NT2/D1 (cell line): ENCODE measurements at places on chromosomes 12 and 14.

DNA sequence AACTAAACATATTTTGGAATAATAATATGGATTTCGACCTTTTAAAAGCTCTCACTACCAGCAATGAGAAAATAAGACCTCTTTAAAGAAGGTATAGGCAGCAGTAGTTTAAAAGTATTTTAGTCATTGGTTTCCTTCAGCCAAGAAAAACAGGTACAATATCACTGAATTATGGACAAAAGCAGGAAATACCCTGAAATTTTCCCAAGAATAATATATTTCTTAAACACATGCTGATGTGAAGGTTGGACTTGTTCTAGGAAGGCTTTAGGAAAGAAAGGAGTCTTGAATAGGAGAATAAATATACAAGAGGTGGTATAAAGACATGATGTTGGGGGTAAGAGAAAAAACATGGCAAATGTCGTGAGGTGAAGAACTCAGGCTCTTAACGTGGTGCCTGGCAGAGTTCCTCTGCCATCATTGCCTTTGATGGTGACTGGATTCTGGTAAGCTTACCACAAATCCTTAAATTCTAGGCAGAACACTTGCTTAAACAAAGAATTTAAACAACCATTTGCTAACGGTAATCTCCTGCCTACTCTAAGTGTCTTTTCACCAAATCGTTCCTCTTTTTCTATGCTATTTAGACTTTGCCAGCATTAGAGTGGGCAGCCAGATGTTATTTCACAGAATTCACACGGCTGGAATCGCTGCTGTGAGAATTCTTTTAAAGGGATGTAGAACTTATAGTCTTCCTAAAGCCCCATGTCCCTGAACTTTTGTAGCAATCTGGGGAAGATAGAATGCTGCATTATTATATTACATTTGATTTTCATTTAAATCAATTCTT, 11.9 kb upstream of the NUDT4 start:
- DNase-seq, result no peak

- DNase-seq, result peak; percentile 51
Observed at GRCh38 chr12:113582521-113583218, 111.0 kb upstream of the LHX5 start.

- DNase-seq, result no peak
Observed at GRCh38 chr14:25430808-25431207, 380.9 kb upstream of the STXBP6 start.

DNA sequence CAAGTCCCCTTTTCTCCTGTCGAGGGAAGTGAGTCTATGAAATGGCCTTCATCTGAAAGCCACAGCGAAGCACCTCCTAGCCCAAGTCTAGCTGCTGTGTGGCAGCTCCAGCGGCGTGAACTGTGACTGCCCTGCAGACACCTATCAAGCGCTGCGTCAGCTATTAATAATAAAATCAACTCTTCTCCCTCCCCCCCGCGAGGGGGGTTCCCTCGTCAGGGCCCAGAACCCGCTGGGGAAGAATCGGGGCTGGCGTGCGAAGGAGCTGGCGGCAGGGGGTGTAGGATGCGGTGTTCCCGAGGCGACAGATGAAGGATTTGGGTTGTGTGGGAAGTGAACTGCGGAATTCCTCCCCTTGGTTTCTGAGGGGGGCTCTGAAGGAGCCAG, 662 bp upstream of the ATP2A2 start:
- DNase-seq, result no peak

GRCh38 chr12:106025129-106025528, 113.6 kb downstream of the NUAK1 start:
- DNase-seq, result no peak

DNA sequence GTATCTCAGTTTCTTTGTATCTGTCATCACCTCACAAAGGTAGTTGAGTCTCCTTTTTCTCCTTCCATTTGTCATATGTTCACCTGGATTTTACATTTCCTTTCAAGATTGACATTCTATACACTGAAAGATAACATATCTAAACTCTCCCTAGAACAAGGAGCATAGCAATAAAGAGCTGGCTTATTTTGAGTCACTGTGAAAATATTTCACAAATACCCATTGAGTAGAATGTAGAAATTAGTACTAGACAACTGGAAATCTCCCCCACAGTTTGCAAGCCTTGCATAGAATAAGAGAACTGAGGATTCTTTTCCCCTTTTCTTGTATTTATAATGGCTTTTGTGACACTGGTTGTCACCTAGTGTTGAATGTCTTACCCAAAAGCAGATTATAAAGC, 111.2 kb downstream of the KICS2 start:
- DNase-seq, result no peak

- no peak for DNase-seq
Observed at GRCh38 chr12:125387206-125387605, 322.0 kb downstream of the AACS start.

DNA sequence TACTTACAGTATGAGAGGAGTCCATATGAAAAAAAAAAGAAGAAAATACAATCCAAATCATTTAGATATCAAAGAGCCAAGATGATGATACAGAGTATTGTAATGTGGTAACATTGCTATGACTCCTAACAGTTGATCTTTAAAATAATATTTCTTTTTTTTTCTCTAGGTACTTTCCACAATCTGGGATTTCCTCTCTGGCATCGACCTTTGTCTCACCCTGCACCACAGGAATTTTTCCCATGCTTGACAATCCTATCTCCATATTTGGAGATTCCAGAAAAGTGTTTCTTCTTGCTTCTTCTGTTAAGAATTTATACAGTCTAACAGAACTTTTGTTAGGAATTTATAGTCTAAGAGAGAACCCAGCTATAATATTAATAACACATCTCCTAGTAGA, 184.4 kb downstream of the ITPR2 start:
- DNase-seq, result no peak

- DNase-seq, result peak; percentile 86
Observed at GRCh38 chr12:48618541-48618940, 48.7 kb upstream of the LALBA start.

DNA sequence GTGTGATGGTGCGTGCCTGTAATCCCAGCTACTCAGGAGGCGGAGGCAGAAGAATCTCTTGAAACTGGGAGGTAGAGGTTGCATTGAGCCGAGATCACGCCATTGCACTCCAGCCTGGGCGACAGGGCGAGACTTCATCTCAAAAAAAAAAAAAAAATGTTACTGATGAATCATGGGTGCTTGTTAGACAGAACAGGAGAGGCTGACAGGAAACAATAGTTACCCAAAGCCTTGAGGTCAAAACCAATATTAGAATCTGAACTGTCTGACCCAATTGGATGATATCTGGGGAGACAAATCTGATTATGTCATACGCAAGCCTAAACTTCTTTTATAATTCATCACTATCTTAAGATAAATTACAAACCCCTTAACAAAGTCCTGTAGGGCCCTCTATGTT, 40.7 kb upstream of the KIF21A start:
- DNase-seq, result no peak

DNA sequence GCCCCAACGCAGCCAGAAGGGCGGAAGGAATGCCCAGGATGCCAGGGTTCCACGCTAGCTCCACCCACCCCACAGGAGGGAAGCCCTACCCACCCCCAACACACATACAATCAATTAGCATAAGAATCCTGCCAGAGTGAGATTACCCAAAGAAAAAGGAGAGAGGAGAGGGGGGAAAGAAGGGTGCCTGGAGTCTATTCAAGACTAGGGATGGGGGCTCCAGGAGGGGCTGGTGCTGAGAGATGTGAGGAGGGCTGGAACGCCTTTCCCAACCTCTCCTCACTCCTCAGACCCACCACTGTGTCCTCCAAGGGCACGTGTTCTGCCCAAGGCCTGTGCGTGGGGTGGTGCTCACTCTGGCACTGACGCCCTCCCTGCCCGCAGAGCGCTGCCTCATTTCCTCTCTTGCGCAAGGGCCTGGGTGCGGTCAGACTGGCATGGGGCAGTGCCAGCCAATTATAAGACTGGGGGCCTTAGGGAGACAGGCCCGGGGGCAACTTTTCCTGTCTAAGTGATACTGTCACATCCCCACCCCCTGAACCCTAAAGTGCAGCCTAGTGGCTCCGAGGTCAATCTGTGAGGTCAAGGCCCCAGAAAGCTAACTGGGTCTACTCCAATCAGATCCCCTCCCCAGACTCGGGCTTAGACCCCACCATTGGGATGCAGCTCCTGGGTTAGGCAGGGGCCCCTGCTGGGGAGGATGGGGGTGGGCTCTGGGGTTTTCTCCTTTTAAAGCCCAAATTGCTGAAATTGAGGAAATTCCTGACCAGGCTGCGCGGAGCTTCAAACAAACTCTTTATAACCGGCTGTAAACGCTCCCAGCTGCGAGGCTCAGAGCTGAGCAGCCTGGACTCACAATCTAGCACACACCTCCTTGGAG, 10.2 kb upstream of the ITGB7 start:
- peak; percentile 72 for DNase-seq

DNA sequence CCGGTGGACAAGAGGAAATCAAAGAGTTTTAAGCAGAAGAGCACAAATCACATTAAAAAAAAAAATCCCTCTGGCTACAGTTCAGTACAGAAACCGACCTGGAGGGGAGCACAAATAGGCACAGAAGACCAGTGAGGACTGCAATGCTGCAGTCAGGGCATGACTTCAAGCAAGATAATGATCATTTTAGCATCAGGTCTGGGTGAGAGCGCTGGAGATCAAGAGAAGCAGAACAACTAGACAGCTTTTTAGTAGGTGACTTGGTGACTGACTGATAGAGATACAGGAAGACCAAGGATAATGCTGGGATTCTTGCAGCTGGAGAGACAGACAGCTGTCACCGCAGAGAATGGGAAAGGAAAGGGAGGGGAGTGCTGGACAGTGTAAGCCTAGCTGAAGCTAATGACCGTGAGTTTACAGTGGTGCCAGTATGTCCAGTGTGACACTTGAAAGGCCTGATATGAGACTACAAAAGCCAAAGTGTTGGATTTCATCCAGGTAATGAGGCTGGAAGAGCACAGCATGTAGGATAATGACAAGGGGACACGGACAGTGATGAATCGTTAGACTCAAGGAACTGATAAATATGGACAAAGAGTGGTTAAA, 5.6 kb downstream of the NFYB start:
- DNase-seq, result no peak

GRCh38 chr12:42056130-42056529, 88.5 kb downstream of the GXYLT1 start:
- DNase-seq, result no peak

GRCh38 chr12:76108356-76108755, 23.9 kb upstream of the NAP1L1 start:
- no peak for DNase-seq

DNA sequence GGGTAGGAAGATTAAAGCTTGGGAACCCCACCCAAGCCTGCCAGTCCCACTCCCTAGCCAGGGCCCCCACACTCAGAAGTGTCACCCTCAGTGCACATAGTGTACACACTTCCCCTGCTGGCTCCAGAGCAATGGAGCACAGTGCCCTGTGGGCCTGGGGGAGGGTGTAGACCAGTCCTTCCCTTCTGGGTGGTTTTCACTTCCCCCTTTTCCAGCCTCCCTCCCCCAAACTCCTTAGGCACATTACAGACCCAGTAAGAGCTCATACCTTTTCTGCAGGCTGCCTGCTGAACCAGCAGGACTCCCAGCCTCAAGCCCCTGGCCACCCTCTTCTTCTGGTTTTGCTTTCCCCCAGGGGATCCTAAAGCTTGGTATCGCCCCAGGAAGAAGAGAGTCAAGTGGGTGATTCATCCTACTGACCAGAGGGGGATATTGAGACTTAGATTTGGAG, at the start of gene ZNF385A:
ZNF385A (minus strand) TSS at position 143 of the 451 bp plus-strand sequence. CDS start 219 bp downstream, outside the sequence.
- no peak for DNase-seq

- DNase-seq, result peak; percentile 49
Observed at GRCh38 chr12:96194971-96195844, 1.0 kb downstream of the ELK3 start.

- no peak for DNase-seq
Observed at GRCh38 chr12:92987846-92988621, 58.9 kb upstream of the EEA1 start.

DNA sequence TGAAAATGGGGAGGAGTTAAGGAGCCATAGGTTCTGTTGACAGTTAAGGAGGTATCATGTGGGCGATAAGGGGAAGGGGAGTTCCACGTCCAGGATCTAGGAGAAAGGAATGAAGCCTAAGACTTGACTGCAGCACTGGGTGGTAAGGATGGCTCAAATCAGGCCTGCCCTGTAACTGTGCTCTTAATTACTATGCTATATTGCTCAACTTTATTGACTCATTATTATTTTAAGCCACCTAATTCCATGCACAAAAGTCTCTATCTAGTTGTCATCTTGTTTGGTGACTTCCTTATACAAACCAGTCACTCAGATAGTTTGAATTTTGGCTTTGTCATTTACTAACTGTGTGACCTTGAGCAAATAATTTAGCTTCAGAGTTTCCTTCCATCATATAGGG, 242.1 kb upstream of the ARHGAP5 start:
- no peak for DNase-seq

DNA sequence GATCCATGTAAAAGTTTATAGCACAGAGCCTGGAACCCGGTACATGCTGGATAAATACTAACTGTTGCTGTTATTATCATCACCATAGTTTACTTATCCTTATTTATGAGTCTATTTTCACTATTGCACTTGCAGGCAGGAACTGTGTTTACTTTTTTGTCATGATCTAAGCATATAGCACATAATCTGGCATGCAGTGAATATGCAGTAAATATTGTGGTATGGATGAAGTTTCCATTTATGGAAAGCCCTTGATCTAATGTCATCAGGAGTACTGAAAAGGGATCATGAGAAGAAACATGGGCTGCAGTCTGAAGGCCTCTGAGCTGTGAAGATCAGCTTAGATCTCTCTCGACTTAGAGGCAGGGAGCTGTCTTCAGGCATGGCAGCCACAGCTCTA, 91.6 kb downstream of the KCNK13 start:
- DNase-seq, result no peak

- no peak for DNase-seq
Observed at GRCh38 chr12:25935355-25936144, 22.9 kb upstream of the RASSF8 start.

DNA sequence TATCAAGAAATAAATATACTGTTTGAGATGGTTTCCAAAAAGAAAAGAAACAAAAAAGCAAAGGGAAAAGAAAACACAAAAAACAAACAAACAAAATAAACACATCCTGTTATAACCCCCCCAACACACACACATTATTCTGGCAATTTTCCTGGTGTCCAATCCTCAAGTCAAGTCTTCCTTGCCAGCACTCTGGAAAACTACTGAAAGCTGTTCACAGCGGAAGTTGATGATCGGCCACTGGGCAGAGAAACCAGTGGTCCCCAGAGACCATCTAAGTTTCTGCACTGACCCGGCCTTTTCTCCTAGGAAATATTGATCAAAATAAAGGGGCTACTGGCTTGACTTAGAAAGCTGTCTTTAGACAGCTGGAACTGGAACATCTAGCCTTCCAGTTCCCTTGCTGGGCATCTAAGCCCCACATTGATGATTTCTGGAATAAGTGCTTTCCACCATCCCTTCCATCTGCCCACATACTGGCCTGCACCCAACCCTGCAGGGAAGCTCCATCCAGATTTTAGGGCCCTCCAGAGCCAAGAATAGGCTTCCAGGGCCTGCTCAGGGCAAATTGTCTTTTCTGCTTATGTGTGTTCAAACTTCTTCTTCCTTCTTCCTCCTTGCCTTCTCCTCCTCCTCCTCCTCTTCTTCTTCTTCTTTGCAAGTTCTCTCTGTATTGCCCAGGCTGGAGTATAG, 11.6 kb upstream of the PPP1CC start:
- no peak for DNase-seq

- DNase-seq, result peak; percentile 84
Observed at GRCh38 chr12:116381744-116382685, 104.5 kb upstream of the MED13L start.
